ENCODE measurements at places on chromosomes 3 and 15.

GRCh38 chr15:80251428-80252120, 439 bp downstream of the CTXND1 start:
- DNase-seq, result no peak

- no peak for DNase-seq
Measured at GRCh38 chr3:31713816-31714215, 181.1 kb downstream of the STT3B start.

DNA sequence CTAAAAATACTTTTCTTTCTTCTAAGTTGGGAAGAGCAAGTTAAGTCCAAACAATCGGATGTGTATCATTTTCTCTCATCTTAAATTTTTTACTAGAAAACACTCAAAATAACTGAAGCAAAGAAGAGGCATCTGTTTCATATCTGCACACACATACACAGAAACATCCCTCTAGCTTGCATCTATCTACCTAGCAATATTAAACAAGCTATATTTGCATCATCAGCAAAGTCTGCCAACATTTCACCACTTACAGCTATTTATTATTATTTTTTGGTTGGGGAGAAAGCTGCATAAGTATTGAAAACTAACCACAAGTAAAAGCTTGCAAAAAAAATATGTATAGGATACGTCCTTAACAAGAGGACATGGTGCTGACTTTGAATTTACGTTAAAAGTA, 1.9 kb downstream of the GOLIM4 start:
- no peak for DNase-seq

GRCh38 chr3:100100425-100100824, 13.9 kb downstream of the FILIP1L start:
- DNase-seq, result no peak

GRCh38 chr15:36501063-36501678, 78.3 kb upstream of the CDIN1 start:
- peak; percentile 72 for DNase-seq

DNA sequence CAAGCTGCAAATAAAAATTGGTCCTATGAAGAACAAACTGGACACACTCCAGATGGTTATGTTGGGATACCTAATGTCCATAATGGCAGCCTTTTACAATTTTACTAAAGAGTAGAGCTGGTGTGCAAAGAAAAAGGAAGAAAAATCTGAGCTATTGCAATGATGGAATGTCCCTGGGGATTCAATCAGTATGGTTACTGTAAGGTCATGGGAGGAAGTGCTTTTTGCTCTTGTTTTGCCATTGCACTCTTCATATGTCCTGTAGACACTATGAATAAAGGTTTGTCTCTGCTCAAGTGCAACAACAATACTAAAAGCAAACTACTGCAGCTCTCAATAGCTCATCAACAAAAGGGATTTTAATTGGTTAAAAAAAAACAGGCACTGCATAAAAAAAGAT, 5.4 kb downstream of the PFN2 start:
- no peak for DNase-seq

DNA sequence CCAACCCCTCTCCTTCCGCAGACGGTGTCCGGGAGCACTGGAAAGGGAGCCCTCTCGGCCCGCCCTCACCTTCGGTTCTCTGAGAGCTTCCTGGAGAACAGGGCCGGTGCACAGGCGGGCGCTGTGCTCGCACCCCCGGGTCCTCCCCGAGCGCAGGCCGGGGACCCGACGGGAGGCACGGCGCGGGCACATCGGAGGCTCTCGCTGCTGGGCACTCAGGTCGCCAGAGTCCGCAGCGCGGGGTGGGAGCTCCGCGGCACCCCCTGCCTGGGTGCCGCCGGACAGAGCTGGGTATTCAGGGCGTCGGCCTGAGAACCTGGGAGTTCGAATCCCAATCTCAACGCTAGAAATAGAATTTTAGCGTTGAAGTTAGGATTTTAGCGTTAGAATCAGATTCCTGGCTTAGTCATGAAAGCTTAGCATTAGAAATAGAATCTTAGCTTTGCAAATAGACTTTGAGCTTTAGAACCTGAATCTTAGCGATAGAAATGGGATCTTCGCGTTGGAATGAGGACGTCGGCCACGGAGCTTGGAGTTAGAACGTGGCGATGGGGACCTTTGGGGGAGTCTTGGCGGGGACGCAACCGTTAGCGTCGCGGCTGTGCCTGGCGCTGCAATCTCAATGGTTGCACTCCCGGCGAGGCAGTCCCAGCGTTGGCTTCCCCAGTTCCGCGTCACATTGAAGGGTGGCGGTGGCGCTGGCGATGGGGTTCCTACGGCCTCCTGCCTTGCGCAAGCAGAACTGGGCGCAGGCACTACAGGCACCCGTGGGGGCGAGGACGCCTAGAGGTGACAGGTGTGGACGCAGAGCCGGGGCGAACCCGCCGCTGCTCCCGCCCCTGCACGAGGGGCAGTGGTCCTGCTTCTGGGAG, 549 bp downstream of the TRH start:
- no peak for DNase-seq

DNA sequence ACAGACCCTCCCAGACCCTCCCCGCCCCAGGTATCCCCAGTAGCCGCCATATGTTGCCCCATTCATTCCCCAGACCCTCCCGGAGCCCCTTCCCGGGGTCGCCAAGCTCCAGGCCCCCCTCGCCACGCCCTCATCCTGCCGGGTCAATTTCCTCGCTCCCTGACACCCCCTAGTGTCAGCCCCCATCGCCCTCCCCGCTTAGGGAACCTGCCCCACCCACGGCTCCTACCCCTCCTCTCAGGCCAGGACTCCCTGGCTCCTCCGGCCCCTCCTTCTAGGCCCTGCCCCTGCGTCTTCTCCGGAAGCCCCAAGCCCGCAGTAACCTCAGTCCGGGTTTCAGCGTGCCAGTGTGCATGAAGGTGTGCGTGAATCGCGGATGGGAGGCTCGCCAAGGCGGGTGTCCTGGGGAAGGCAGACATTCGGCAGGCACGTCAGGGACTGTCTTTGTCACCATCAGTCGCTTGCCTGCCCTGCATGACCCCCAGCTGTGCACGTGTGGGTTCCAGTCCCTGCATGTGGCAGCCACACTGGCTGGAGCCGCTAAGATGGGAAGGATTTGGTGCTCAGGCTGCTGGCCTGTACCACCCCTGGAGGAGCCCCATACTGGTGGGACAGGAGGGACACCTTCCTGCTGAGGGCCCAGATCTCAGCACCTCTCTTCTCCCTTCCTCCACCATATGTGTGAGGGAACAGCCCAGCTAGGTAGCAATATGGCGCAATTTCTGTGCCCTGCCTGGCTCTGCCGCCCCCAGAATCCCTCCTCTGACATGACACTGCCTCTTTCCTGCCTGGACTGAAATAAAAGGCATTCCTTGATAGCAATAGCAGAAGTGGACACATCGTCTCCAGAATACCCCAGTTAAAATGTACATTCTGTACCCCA, 693 bp downstream of the DISP2 start:
- no peak for DNase-seq

- no peak for DNase-seq
Measured at GRCh38 chr3:172591125-172591605, 67.9 kb upstream of the TNFSF10 start.

- no peak for DNase-seq
Measured at GRCh38 chr15:45799508-45799907, 164.7 kb downstream of the SQOR start.

- DNase-seq, result no peak
Measured at GRCh38 chr3:82141592-82141991, 380.1 kb upstream of the GBE1 start.

DNA sequence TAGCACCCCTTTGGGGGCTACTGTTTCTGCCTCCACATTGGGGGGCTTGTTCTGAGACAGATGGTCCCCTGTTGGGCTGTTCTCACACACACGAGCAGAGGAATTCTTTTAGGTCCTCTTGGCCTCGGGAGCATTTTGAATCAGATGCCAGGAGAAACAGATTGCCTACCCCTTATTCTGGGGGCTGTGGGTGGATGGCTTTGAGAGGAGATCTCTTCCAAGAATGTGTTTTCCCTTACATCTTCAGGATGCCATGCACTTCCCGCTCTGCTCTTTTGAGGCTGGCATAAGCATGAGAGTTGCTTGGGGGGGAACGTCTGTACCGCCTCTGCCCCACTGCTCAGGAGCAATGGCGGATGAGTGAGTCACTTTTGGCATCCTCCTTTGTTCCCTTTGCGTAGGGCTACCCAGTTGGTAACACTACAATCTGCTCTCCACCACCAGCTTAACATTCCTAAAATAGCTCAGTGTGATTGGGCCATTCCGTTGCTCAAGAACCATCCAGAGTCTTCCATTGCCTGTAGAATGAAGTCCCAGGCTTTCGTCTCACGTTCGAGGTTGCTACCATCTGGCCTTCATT, 154.4 kb downstream of the RPLP1 start:
- DNase-seq, result no peak

GRCh38 chr15:91849749-91850161, 3.8 kb upstream of the SLCO3A1 start:
- no peak for DNase-seq

DNA sequence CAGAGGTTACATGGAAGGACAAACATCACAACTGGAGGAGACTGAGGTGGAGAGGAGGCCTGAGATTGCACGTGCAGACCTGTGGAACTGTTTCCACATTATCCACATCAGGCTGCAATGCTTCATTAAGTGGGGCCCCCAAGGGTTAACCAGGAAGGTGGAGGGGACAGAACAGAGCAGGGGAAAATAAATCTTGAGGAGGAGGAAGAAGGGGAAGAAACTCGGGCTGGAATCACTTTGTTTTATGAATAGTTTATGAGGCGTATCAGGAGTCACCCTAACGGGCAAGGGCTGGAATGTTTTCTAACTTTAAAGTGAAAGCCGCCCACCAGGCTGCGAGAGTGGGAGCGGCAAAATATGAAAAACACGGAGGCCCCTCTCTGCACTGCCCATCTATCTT, 154.9 kb downstream of the WNT5A start:
- no peak for DNase-seq

DNA sequence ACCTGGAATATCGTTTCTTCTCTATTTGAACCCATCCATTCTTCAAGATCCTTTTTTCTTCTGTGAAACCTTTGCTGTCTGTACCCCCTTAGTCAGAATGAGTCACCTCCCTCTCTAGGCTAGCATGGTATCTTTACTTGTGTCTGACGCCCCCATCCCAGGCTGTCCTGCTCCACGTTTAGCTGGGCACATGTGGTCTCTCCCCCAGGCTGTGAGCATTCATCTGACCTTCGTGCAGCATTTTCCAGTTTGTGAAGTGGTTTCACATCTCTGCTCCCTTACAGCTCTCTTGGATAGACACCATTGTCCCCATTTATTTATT, 14.3 kb upstream of the TLE3 start:
- DNase-seq, result no peak

- DNase-seq, result no peak
Measured at GRCh38 chr3:163547014-163547685, 1531.1 kb downstream of the SI start.

GRCh38 chr15:97759363-97759762, 201.1 kb upstream of the ARRDC4 start:
- no peak for DNase-seq

- no peak for DNase-seq
Measured at GRCh38 chr3:61730056-61730455, 168.7 kb downstream of the PTPRG start.

GRCh38 chr3:136624894-136625815, 127.0 kb downstream of the STAG1 start:
- no peak for DNase-seq

DNA sequence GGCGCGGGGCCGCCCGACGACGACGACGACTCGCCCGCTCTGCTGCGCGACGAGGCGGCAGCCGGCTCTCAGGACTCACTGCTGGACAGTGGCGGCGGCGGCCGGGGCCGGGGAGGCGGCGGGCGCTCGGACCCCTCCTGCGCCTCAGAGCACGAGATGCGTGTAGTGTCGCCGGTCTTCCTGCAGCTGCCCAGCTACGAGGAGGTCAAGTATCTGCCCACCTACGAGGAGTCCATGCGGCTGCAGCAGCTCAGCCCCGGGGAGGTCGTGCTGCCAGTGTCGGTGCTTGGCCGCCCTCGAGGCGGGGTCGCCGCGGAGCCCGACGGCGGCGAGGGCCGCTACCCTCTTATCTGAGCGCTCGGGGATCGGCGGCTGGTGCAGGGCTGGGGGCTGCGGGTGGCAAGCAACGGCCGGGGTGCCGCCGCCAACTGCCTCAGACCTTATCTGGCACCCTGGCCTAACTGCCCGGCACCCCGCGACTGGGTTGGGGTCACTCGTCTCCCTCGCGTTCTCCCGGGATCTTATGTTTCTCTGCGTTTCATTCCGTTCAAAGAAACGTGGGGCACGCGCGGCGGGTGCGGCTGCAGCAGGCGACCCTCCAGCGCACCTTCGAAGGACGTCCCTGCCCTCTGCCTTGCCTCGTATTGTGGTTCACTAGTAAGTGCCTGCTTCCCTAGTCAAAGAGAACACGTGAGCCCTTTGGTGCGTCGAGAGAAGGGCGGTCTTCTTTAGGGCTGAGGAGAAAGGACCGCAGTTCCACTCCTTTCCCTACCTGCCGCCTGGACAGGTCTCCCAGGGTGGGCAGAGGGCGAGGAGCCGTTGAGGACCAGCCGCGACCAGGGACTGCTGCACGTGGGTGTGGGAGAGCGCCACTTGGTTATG, 1.0 kb downstream of the C3orf80 start:
- DNase-seq, result no peak
